ENCODE measurements at places on chromosomes 2 and 18.
A peak's percentile ranks its signal among the peaks of the same experiment; 100 is the strongest.

DNA sequence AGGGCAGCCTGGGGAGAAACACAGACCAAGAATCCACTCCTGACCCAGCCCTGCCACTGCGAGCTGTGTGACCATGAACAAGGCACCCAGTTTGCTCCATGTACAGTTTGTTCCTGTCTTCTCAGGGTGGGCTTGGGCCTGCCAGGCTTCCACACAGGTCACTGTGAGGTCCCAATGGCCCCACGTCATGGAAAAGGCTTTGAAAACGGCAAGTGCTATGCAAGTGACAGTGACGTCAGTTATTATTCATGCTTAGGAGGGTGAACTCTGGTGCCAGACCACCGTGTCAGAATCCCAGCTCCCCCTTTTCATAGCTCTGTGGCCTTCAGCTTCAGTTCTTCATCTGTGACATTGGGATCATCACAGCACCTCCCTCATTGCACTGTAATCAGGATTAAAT is 87.1 kb downstream of the TNS1 start:
- DNase-seq, result no peak

DNA sequence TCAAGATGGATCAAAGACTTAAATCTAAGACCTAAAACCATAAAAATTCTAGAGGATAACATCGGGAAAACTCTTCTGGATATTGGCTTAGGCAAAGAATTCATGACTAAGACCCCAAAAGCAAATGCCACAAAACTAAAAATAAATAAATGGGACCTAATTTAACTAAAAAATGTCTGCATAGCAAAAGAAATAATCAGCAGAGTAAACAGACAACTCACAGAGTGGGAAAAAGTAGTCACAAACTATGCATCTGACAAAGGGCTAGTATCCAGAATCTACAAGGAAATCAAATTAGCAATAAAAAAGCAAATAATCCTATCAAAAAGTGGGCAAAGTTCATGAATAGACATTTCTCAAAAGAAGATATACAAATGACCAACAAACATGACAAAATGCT is 18.2 kb upstream of the ASB18 start:
- DNase-seq, result no peak

GRCh38 chr2:168369031-168369430 is 87.0 kb upstream of the CERS6 start:
- no peak for DNase-seq

GRCh38 chr2:45441571-45441970 is 169.5 kb downstream of the SRBD1 start:
- DNase-seq, result peak; percentile 91

DNA sequence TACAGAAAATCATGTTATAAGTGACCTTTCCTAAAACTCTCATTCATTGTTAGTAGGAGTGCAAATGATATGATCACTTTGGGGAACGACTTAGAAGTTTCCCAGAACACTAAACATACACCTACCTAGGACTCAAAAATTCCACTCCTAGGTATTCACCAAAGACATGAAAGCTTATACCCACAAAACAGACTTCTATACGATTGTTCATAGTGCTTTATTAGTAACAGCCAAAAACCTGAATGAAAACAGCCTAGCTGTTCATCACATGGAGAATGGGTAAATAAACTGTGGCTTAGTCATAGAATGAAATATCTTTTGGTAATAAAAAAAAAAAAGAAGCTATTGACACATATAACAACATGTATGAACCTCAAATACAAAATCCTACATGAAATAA is 8.8 kb downstream of the NOL10 start:
- peak; percentile 40 for DNase-seq

DNA sequence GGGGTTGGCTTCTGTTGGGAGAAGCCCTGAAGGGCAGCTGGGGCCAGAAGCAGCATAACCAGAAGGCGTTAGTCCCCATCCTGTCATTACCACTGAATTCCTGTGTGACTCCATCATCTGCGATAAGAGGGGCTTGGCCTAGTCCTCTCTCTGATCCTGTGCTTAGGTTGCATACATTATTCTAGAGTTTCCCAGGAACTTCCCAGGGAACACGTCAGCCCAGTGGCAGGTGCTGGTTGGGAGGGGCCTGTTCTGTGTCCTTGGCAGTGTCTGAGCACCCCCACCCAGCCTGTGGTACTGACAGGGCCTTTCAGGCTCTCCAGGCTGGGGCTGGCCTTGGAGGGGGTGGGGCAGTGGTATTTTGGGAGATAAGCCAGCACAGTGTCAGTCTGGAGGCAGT is 4.5 kb upstream of the TOGARAM2 start:
- peak; percentile 93 for DNase-seq

GRCh38 chr2:162929571-162929970 is 91.0 kb upstream of the KCNH7 start:
- peak; percentile 70 for DNase-seq

- DNase-seq, result peak; percentile 71
Observed at GRCh38 chr2:190547886-190548285, 13.4 kb upstream of the NEMP2 start.

DNA sequence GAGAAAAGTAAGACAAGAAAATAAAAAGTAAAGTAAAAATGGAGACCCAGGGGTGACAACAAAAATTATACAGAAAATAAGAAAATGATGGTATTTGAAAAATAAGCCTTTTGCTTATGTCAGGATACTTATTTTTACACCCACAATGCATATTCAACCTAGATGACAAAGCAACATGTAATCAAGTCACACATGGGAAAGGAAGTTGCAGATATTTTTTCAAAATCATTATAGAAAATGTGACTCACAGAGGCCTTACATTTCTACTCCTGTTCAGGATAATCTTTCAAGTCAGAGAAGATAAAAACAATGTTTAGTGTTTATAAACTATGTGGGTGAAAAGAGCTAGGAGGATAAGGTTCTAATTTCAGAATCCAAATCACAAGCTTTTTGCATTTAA is 275.3 kb upstream of the UBE2E3 start:
- peak; percentile 79 for DNase-seq

- DNase-seq, result no peak
Observed at GRCh38 chr2:143909577-143910353, 610.2 kb downstream of the ZEB2 start.

DNA sequence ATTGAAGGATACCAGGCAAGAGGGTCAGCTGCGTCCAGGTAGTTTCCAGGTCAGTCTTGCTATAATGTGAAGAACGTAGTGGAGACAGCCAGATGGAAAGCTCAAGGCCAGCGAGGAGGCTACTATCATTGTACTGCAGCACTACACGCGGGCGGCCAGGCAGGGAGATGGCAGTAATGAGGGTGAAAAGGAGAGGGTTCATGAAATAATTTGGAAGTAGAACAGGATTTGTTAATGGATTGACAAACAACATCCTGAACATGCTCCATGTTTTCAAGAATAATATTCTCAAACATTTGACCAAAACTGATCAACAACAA is 17.1 kb downstream of the SPIRE1 start:
- no peak for DNase-seq

- DNase-seq, result peak; percentile 73
Observed at GRCh38 chr18:27546991-27547390, 361.9 kb upstream of the CHST9 start.

- DNase-seq, result no peak
Observed at GRCh38 chr2:49404108-49404507, 249.8 kb upstream of the FSHR start.
